ENCODE measurements at places on chromosomes 4 and X.

- no peak for DNase-seq
These were observed 597.1 kb upstream of the CT83 start for GRCh38 chrX:117059848-117060247.

DNA sequence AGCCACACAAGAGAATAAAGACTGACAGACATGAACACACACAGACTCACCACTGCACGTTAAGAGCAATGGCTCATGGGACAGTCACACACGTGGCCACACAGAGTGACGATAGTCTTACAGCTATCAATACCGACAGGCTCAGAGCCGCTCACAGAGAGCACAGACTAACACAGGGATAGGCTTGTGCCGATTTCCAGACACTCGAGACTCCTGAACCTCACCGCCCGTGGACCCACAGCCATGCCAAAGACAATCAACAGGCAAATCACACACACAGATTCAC is 716 bp upstream of the SLC38A5 start:
- no peak for DNase-seq

- no peak for DNase-seq
These were observed 395.9 kb upstream of the HS3ST1 start for GRCh38 chr4:11824566-11824965.

DNA sequence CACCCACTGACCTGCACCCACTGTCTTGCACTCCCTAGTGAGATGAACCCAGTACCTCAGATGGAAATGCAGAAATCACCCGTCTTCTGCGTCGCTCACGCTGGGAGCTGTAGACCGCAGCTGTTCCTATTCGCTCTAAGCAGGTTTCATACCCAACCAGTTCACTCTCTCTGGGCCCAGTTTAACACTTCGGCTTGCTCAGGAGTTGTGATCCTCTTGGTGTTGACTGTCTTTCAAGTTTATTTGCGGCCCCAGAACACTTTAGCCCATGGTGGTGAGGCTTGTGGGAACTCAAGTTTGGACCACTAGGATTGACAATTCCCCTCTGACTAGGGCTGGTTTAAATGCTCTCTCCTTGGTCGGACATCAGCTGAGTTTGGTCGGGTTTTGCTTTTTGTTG is 147.0 kb downstream of the DACH2 start:
- no peak for DNase-seq

GRCh38 chr4:89661173-89661899 is 175.6 kb downstream of the SNCA start:
- DNase-seq, result no peak

- peak; percentile 14 for DNase-seq
These were observed 275.5 kb downstream of the PPARGC1A start for GRCh38 chr4:23614284-23614892.

GRCh38 chr4:26028133-26028792 is 114.2 kb downstream of the SMIM20 start:
- DNase-seq, result no peak

GRCh38 chrX:111823128-111823527 is 52.9 kb upstream of the TRPC5OS start:
- no peak for DNase-seq

GRCh38 chrX:136259543-136259942 is 8.3 kb upstream of the MAP7D3 start:
- no peak for DNase-seq

DNA sequence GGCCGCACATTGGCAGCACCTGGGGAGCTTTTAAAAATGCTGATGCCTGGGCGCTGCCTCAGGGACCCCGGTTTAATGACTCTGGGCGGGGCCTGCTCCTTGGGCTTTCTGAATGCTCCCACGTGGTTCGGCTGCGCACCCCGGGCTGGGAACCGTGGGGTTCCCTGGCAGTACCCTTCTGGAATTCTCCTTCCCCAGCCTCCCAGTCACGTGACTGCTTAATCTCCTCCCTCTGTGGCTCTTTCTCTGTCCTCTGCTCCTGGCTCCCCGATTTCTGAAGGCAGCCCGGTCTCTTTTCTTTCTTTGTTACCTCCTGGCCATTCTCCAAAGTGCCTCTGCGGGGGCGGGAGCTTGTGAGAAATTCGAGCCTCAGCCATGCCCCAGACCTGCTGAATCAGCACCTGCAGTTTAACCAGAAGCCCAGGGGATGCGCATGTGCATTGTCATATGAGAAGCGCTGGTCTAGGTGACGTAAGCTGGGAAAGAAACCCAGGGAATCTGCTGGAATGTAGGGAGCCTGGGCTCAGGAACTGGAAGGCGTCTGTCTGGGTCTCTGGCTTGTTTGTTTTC is 16.6 kb downstream of the CLCN4 start:
- DNase-seq, result no peak

DNA sequence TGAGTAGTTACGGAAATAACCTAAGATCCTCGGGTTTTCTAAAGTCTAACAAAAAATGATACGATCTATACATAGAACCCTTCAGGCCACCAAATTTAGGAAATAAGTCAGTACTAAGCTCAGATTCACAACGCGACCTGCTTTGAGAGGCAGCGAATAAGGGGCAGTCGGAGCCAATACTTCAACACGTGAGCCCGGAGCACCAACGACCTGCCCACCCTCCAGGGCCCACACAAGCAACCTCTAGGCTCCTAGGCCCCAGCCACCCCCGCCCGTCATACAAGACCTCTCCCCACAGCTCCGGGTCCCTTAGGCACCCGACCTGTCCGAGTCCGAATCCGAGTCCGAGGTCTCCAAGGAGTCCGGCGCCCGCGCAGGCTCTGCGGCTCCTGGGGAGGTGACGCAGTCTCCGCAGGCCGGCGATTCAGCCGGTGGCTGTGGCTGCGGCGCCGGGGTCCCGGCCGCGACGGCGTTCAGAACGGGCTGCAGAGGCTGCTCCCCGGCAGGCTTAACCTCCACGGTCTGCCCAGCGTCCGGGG is 580 bp downstream of the NAF1 start:
- DNase-seq, result no peak

DNA sequence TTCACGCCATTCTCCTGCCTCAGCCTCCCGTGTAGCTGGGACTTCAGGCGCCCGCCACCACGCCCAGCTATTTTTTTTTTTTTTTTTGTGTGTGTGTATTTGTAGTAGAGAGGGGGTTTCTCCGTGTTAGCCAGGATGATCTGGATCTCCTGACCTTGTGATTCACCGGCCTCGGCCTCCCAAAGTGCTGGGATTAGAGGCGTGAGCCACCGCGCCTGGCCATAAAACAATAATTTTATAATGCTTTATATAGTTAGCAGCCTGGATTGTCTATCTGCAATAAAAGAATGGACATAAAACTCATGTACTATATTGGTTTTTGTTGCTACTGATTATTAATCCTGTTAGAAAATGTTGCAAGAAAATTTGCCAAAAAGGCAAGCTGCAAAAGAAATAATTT is 195.9 kb upstream of the BANK1 start:
- DNase-seq, result no peak

- no peak for DNase-seq
These were observed 233.0 kb upstream of the CLNK start for GRCh38 chr4:10917566-10917965.

DNA sequence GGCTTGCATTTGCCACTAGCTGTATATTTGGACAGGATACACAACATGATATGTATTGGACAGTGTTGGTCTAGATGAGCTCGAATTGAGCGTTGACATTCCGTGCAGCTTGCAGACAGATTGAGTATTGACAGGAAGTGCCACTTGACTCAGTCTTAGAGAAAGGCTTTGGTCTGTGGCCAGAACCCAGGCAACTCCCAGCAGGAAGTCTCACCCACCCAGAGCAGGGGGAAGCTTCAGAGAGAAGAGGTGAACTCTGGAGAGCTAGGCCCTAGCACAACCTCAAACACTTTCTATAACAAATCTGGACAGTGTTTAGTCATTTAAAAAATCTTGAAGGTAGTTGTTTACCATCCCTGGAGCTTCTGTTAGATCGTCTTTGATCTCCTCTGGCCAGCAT is 280.5 kb downstream of the FBXW7 start:
- no peak for DNase-seq

- no peak for DNase-seq
These were observed 87.7 kb downstream of the RLIM start for GRCh38 chrX:74526764-74527163.

DNA sequence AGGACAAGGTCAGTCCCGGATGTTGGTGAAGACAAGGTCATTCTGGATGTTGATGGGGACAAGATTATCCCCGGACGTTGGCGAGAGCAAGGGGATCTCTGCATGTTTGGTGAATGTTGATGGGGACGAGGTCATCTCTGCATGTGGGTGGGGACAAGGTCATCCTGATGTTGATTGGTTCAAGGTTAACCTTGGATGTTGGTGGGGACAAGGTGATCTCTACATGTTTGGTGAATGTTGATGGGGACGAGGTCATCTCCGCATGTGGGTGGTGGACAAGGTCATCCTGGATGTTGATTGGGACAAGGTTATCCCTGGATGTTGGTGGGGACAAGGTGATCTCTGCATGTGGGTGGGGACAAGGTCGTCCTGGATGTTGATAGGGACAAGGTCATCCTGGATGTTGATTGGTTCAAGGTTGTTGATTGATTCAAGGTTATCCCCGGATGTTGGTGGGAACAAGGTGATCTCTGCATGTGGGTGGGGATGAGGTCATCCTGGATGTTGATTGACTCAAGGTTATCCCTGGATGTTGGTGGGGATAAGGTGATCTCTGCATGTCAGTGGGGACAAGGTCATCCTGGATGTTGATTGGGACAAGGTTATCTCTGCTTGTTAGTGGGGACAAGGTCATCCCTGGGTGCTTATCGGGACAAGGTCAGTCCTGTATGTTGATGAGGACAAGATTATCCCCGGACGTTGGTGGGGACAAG is 28.8 kb upstream of the PLCXD1 start:
- DNase-seq, result no peak
